ENCODE measurements at places on chromosomes 7 and 10. TPM values are rescaled to one million over a fixed set of nuclear protein-coding genes. Genes with fewer than 3 reads are reported as not detected.

PCGF6 gene
- total RNA-seq, result 11.1 TPM

HSPA12A gene
- total RNA-seq, result not detected

CCAR1 gene
- 82.5 TPM for total RNA-seq

ODAD2 gene
- not detected for total RNA-seq

RPEL1 gene
- total RNA-seq, result not detected

PAX4 gene
- total RNA-seq, result not detected

SORBS1 gene
- 0.77 TPM for total RNA-seq

PHKG1 gene
- total RNA-seq, result 1.7 TPM

ZNF316 gene
- total RNA-seq, result 29.8 TPM

ZNF655 gene
- total RNA-seq, result 109 TPM

GLUD1 gene
- 97.0 TPM for total RNA-seq

All from activated naive CD4-positive, alpha-beta T cell treated with anti-CD3 and anti-CD28 coated beads, Interleukin-2, amount 10 ng/mL, durations not matched to agents 5 hours and 36 hours (primary cell).